ENCODE measurements at places on chromosomes 1 and 21.

- DNase-seq, result no peak
Observed at GRCh38 chr1:170204121-170204520, 58.4 kb downstream of the NTMT2 start.

- DNase-seq, result no peak
Observed at GRCh38 chr1:187928288-187928687, 1099.5 kb downstream of the PLA2G4A start.

GRCh38 chr1:119298687-119299303, 69.8 kb upstream of the HAO2 start:
- DNase-seq, result no peak

DNA sequence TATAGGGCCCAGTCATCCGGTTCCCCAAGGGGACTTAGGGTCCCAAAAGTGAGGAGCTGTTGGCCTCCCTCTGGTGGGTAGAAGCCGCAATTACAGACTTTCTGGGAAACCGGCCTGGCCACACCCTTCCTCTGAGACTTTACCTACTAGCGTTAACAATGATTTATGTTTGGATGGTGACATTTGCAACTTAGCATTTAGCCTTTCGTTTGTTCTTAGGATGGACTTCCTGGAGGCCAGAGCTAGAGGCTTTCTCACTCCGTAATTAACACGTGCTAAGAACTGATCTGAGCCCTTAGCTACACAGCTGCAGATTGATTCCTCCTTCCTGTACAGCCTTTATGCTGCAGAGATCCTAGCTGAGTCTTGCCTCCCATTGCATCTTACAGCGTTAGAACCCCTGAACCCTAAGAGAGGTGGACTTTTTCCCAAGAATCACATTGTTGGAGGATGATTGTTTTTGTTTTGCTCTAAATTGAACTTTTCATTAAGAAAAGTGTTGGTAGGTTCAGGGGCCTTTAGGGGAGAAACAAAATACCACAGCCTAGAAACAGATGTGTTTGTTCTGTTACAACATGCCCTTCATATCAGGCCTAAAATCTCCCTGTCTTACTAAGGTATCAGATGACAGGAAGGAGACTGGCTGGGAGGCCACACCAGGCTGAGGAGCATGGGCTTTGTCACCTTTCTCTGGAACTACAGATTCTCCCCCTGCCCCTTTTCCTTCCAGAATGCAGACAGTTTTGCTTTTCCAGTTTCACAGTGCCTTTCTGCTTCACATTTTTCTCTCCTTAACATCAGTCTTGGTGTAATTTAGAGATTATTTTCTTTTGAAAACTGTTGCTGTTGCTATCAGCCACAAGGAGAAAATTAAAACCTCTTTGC, 1.9 kb downstream of the S100A11 start:
- DNase-seq, result peak; percentile 63

DNA sequence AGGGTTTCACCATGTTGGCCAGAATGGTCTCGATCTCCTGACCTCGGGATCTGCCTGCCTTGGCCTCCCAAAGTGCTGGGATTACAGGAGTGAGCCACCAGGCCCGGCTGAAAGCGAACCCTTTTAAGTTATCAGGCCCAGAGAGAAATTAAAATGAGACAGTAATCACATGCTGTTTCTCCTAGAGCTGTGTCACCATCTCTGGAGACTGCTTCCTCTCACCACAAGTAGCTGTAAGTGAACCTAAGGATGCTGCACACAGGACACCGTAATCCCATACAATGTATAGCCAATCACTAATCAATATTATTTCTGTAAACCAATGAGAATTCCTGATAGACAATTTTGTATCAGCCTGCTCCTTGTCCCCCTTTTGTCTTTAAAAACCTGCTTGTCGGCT, 5.7 kb upstream of the CSTB start:
- no peak for DNase-seq

- peak; percentile 46 for DNase-seq
Observed at GRCh38 chr1:11180342-11180744, 8.8 kb upstream of the ANGPTL7 start.

GRCh38 chr1:20029178-20029912, 40.6 kb upstream of the PLA2G5 start:
- no peak for DNase-seq

GRCh38 chr1:152965853-152966252, 4.6 kb upstream of the SPRR4 start:
- no peak for DNase-seq

- DNase-seq, result no peak
Observed at GRCh38 chr1:97647776-97648175, 273.1 kb downstream of the DPYD start.

GRCh38 chr1:208161005-208161404, 83.2 kb downstream of the PLXNA2 start:
- DNase-seq, result no peak

DNA sequence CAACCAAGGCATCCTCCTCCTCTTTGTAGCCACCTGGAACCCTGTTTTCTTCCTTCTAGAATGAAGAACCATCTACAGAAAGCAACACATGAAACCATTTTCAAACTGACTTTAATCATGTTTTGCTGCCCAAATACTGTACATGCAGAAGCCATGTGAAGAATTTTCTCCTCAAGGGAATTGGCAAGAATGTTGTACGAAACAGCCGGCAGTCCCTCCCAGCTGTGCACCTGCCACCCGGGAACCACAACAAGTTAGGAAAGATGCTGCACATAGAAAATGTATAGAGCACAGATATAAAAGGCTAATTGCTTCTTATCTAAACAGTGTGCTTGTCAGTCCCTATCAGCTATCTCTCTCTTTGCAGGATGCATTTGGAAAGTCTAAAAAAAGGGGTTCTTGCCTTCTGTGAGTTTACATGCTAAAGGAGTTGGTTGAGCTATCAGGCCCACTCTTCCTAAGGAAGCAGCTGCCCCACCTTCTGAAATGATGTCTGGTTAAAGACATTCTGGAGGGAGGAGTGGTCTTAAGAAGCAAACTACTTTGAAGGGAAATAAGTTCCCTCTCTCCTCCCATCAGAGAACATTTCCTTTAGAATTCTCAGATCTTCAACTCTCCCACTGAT, 44.8 kb downstream of the RIMS3 start:
- peak; percentile 1 for DNase-seq

DNA sequence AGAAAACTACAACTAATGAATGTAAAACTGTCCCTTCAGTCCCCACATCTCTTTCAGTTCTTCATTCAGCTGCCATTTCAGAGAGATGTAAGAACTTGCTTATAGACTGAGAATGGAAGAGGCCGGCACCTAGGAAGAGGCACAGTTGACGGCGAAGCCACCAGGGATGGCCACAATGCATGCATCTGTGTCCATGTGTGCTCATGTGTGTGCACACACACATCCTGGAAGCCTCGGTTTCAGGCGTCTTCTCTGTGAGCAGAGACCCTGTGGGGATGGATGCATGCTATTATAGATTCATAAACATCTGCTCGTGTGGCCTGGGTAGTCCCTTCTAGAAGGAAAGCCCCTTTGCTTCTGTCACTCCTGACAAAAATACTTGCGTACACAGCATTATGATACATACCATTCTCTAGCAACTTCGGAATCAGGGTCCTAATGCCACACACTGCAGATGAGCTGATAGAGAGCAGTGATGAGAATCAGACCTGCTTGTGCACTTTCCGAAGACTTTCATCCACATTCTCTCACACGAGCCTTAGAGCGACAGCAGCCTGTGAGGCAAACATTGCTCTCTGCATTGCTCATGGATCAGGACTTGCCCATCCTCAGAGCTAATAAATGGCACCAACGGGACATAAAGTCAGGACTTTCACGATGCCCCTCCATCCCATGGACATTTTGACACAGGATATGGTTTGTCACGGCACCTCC, 12.4 kb upstream of the GPR61 start:
- DNase-seq, result no peak

GRCh38 chr1:111727056-111727455, 12.1 kb downstream of the INKA2 start:
- no peak for DNase-seq

- DNase-seq, result no peak
Observed at GRCh38 chr21:39675993-39676661, 63.4 kb downstream of the B3GALT5 start.

- no peak for DNase-seq
Observed at GRCh38 chr1:54795841-54796468, 5.2 kb downstream of the TTC22 start.

GRCh38 chr1:185139246-185139645, 17.5 kb downstream of the TRMT1L start:
- DNase-seq, result no peak

DNA sequence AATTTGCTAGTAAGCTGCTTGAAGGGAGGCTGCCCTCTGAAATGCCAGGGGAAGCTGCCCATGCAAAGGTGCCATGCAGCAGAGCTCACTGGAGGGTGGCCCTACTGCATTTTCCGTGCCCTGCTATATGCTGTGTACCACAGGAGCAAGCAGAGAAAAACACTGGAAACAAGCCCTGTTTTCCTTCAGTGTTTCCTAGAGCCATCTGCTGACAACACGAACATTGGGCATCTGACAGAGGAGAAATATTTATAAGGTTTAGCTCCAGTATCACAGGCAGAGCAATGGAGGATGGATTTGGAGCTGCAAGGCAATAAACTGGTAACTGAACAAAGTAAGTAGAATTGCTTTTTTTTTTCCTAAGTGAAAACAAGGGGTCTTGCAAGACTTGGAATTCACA, 198.4 kb downstream of the USP25 start:
- no peak for DNase-seq

- no peak for DNase-seq
Observed at GRCh38 chr1:228770779-228771223, 35.5 kb downstream of the RHOU start.

- DNase-seq, result no peak
Observed at GRCh38 chr1:243842161-243842560, 7.9 kb downstream of the AKT3 start.

GRCh38 chr1:172898866-172899265, 151.9 kb downstream of the TNFSF18 start:
- DNase-seq, result no peak

DNA sequence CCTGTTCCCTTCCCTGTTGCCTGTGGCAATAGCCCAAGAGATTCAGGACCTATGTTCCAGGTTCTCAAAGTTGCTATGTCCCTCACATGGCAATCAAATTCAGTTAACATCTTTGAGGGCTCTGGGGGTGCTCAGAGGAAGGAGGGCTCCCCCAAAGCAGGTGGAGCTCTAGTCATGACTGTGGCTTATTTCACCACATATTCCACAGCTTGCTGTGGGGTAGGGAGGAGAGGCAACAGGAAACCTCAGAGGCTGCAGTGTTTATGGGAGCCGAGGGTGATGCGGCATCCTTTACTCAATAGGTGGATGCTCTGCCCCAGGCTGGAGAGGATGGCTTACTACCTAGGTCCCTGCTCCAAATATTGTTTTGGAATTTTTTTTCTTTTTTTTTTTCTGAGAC, 1.2 kb upstream of the MKNK1 start:
- no peak for DNase-seq

GRCh38 chr1:186374303-186375151, 526 bp downstream of the TPR start:
- DNase-seq, result peak; percentile 26

- no peak for DNase-seq
Observed at GRCh38 chr1:43602990-43603389, 47.0 kb upstream of the KDM4A start.
